Cardiac septum (tissue), 1 donor: ENCODE measurements at places on chromosomes 2 and 18. TPM values are rescaled to one million over a fixed set of nuclear protein-coding genes. Genes with fewer than 3 reads are reported as not detected.

TTN gene
- total RNA-seq = 4,176 TPM

CGREF1 gene
- 0.48 TPM for total RNA-seq

IL1F10 gene
- total RNA-seq = not detected

LYPD6 gene
- 0.16 TPM for total RNA-seq

UGT1A7 gene
- not detected for total RNA-seq

C1QL2 gene
- total RNA-seq = not detected

VPS4B gene
- 22.4 TPM for total RNA-seq

LRP2 gene
- total RNA-seq = 0.30 TPM

AP1S3 gene
- 0.19 TPM for total RNA-seq

SERPINB4 gene
- total RNA-seq = not detected

NUP35 gene
- 7.0 TPM for total RNA-seq

OSR1 gene
- total RNA-seq = 1.4 TPM

ATP8B1 gene
- 9.3 TPM for total RNA-seq
